Right lung (tissue), 10 donors: ENCODE measurements at places on chromosomes 7 and 10.

DNA sequence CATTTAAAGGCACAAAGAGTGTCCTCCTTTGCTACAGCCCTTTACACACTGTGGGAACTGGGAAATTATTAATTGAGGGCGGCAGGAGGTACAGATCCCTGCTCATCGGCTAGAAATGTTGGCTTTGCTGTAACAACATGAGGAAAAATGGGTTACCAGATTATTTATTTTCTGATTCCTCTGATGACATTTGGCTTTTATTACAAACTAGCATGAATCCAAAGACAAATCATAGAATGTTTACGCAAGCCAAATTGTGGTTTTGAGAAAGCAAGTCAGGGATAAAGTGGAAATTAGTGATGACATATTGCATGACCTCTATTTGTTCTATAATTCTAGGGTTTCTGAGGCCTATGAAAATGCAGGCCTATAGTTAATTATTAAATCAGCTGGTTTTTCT, 126.1 kb upstream of the TMEM196 start:
- DNase-seq = peak; percentile 40

DNA sequence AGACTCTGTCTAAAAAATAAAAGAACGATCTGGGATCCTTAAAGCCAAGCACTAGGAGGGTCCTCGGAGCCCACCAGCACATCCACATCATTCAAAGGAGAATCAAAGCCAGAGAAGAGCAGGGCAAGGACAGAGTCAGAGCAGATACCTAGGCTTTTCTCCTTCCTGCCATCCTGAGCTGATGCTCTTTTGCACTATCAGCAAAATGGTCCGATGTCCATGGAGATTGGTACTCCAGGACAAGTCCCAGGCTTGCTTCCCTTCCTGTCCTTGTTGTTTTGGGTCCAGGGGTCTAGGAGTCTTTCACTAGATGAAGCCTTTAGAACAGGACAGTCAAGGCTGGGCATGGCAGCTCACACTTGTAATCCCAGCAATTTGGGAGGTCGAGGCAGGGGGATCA, 58.0 kb upstream of the ELN start:
- no peak for DNase-seq

- DNase-seq = no peak
Observed at GRCh38 chr10:85643845-85644525, 722.6 kb downstream of the GRID1 start.

GRCh38 chr7:131657881-131658280, 101.5 kb upstream of the PODXL start:
- no peak for DNase-seq

GRCh38 chr7:68678196-68678595, 920.1 kb upstream of the AUTS2 start:
- DNase-seq = no peak

DNA sequence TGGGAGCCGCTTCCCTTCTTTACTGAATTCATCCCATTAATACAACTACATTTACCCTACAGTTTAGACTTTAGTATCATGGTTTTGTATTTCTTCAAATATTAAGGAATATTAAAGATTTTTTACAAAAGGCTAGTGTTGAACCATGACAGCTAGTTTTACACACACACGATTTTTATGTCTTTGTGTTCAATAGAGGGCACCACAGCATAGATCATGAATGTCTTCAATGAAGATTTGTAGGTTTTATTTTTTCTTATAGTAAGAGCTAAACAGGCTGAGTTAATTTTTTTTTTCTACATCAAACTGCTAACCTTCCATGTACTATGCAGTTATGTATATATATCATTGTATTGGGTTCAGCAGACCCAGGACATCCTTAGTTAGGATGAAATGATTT, 76.9 kb downstream of the SNX10 start:
- DNase-seq = no peak

DNA sequence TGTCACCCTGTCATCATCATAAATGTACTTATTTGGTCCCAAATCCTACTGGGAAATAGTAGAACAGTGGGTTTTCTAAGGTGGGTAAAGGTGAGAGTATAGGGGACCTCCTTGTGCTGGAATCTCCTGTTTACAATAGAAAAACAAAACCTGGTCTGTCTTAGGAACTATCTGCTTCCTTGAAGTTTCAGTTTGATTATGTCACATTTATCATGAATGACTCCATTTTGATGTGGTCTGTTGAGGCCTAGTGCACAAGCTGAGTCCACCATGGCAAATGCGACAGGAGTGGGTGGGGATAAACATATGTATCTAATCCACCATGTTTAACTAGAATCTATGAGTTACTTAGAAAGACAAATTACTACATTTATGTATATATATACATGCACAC, 13.0 kb upstream of the REPIN1 start:
- DNase-seq = no peak

DNA sequence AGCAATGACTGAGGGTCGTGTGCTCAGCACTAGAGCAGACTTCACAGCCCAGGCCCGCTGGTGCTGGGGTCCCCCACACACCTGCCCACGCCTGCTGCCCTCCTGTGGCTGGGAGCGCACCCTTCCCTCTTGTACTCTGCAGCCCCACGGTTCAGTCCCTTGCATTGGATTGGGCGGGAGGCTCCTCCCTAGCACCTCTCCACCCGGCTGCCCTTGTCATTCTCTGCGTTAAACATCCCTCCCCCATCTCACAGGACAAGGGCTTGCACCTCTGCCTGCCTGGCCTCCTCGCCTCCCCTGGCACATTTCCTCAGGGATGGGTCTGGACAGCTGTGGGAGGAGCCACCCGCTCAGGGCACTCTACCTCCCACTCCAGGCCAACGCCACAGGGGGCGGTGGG, 68.6 kb downstream of the ALOX5 start:
- no peak for DNase-seq

DNA sequence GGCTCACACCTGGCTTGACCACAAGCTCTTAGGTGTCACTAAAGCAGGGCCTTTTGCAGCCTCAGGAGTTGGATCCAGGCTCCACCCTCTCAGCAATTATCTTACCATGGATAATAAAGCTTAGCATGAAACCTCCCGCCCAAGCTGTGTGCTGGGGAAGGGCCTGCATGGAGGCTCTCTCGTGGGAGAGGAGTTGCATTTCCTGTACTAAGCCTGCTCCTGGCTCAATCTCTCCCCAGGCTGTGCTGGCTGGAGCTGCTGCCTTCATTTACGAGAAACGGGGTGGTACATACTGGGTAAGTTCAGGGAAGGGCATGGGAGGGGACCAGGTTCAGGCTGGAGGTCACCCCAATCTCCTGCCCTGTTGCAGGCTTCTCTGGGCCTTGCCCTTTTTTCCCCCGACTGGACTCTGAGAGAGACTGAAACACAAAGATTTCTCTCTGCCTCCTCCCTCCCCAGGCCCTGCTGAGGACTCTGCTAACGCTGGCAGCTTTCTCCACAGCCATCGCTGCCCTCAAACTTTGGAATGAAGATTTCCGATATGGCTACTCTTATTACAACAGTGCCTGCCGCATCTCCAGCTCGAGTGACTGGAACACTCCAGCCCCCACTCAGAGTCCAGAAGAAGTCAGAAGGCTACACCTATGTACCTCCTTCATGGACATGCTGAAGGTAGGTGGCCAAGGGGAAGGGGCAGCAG, 2.7 kb downstream of the TMEM176A start:
- DNase-seq = no peak

DNA sequence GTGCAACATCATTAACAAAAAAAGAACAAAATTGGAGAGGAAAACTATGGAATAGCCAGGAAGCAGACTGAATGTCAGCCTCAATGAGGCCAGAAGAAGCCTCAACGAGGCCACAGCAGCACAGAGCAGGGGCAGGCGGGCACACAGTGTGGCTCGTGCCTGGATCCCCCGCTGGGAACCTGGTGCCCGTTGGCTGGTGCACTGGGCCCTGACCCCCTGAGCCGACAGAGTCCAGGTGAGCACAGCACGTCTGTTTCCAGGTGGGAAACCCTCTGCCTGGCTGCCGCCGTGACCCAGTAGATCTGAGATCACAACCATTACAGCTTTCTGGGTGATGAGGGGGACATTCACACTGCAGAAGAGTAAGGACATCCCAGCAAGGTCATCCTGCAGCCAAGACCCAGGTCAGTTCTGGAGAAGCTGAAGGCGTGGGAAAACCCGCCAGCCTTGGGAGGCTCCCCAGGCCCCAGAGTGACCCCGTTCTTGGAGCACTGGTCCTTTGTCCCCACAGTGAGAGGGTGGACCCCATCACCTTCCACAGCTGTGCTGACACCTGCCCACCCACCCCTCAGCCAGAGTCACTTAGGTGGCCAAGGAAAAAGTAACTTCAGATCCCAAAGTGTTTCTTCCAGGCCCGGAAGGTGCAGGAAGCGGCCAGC, 222.1 kb downstream of the ADARB2 start:
- no peak for DNase-seq

- DNase-seq = peak; percentile 85
Observed at GRCh38 chr7:127995156-127995880, 35.9 kb downstream of the LRRC4 start.

DNA sequence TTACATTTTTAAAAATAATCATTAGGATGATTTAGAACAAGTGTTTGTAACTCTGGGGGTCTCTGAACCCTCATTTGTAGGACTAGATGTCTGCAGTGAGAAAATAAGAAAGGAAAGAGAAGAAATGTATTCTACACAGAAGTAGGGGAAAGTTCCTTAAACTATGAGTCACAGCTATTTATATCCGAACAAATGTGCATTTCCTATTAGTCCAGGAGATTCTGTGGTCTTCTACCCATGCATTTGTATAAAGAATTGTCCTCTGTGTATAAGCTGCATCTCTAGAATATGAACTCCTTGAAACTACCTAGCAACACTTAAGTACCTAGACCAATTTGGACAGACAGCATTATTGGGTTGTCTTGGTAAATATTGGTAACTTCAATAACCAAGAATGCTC, 15.9 kb upstream of the CD36 start:
- no peak for DNase-seq

DNA sequence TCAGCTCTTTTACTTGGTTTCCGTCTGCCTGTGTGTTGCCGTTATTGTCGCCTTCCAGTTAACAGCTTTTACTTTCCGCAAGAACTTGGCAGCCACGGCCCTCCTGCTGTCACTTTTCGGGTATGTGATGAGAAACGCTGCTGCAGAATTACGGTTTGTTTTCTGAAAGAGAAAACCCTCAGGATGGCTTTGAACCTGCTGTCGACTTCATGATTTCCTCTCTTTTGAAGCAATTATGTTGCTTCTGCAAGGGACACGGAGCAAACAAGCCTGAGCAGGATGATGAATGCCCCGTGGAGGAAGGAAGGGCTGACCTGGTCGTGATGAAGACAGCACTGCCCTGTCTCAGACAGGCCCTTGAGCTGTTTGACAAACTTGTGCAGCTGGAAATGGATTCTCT, 339.8 kb downstream of the ABCA13 start:
- DNase-seq = no peak

- DNase-seq = no peak
Observed at GRCh38 chr10:71216751-71217265, 4.4 kb downstream of the UNC5B start.

DNA sequence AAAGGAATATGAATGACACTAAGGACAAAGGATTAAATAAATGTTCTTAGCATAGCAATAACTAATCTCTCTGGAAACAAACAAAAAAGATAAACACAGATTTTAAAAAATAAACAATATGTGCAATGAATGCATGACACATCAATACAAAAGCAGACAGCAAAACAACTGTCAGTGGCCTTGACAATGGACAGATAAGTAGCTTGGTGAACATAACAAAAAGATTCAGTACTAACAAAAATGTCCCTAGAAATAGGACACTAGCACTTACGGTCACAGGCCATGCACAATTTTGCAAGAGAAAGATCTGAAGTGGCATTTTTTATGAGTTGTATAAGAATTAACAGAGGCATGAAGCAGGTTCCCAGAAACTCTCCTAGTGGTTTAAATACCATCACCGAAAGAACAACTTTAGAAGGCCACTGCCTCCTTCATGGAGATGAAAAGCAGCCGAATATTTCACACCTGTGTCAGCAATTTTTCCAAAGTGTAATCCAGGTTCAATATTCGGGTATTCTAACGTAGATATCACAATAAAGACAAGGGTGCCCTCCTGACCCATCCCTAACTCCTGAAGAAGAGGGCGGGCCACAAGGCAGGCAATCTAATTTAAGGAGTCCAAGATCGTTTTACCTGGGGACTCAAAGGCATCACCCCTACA, 231.3 kb upstream of the MKLN1 start:
- no peak for DNase-seq

- no peak for DNase-seq
Observed at GRCh38 chr7:35004531-35005095, 32.7 kb downstream of the DPY19L1 start.

- no peak for DNase-seq
Observed at GRCh38 chr7:41148521-41148951, 554.4 kb downstream of the INHBA start.

DNA sequence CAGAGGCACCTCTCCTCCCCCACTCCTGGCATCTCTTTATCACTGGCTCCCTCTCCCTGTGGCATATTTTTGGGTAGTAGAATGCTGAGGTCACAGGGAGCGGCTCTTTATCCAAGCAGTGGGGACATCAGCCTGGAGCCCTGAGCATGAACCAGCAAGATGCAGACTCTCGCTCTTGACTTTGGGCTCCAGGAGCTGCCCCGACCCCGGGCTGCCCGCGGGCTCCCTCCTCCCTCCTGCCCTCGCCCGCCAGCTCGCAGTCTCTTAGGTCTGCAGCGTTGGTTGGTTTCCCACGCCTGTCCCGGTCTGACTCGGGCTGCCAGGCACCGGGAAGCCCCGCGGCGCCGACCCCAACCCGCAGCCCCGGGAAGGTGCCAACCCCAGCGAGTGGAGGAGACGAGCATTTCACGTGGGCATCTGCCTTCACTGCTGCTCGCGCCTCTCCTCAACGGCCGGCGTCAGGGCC, 1.3 kb downstream of the INSYN2A start:
- no peak for DNase-seq

GRCh38 chr7:128361411-128362379, at the start of gene PRRT4:
Gene PRRT4 (minus strand): TSS chr7:128361690.
- peak; percentile 39 for DNase-seq

DNA sequence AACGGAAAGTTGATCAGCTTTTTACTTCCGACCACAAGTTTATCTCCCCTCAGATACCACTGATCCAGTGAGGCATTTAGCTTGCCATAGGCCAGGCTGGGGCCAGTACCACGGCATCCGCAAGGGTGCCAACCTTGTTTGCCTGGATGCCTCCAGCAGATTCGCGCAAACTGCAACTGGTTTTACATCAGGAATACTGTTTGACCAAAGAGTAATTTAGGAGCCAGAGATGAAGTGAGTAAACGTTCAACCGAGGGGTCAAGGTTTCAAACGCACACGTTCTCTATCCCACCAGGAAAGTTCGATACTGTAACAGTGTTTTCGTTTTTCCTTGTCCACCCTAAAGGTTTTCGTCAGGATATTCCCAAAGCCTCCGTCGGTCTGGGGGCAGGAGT, 266 bp upstream of the MDFIC start:
- DNase-seq = no peak

- peak; percentile 27 for DNase-seq
Observed at GRCh38 chr10:28761084-28761846, 83.9 kb downstream of the BAMBI start.

- DNase-seq = no peak
Observed at GRCh38 chr10:118927321-118927720, 102.2 kb upstream of the NANOS1 start.

GRCh38 chr7:133479456-133480065, 226.7 kb downstream of the EXOC4 start:
- DNase-seq = no peak

- DNase-seq = no peak
Observed at GRCh38 chr7:52647046-52647445, 388.4 kb upstream of the POM121L12 start.

GRCh38 chr10:44238212-44238611, 146.7 kb downstream of the CXCL12 start:
- no peak for DNase-seq

- DNase-seq = no peak
Observed at GRCh38 chr10:53379956-53380355, 607.4 kb upstream of the MBL2 start.
